ENCODE measurements at places on chromosomes 11 and 22.

GRCh38 chr11:108670451-108670850 is 5.6 kb downstream of the DDX10 start:
- no peak for DNase-seq

DNA sequence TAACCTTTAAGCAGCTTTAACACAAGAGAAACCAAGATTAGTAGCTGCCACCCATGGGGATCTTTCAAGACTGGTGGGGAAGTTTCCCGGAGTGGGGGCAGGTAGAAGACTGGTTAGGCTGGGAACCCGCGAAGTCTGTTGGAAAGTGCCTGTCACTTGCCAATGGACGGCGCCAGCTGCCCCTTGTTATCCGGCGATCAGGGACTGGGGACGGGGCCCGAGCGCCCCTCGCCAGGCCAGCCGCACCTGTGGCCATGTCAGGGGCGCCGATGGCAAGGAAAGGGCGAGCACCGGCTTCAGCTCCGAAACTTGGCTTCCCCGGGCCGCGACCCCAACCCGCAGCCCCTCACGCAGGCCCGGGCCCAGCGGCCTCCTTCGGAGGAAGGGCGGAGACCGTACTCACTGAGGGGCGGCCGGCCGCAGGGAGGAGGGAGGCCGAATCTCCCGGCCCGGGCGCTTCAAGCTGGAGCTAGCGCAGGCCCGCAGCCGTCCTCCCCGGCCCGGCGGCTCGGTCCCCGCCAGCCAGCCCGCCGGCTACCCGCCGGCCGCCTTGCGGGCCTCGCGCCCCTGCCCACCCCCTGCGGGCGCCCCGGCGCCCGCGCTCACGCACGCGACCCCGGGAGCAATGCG is 539 bp downstream of the EIF4ENIF1 start:
- DNase-seq = no peak

- no peak for DNase-seq
Observed at GRCh38 chr11:94923004-94923334, 50.4 kb downstream of the CWC15 start.

DNA sequence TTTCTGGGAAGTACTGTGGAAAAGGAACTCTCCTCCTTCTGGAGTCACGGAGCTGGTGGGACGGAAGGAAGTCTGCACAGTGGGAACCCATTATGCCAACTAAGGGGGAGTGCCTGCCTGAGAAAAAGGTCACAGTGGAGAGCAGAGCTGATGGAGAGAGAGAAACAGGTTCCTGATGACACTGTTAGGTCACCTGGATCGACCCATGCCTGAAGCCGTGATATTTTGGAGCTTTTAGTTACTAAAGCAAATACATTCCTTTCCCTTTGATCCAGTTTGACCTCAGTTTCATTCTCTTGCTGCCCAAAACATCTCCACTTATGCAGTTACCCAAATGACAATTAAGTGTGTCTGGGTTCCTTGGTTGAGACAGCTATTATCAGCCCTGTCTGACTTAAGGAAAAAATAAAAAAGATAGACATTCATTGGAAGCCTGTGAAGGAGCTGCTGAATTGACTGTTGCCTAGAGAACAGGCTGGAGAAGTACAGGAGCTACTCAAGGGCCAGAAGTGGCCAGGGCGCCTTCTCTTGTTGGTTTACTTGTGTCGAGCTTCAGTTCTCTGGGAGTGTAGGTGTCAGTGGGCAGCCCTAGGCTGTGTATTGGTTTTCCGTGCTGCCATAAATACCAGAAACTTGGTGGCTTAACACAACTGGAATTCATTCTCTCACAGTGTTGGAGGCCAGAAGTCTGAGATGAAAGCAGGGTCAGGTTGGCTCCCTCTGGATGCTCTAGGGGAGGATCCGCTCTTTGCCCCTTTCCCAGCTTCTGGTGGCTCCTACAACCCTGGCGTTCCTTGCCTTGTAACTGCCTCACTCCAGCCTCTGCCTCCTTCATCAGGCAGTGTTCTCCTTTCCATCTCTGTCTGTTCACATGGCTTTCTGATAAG is 13.6 kb downstream of the MRGPRD start:
- no peak for DNase-seq

GRCh38 chr22:37079668-37080171 is 28.2 kb downstream of the KCTD17 start:
- DNase-seq = peak; percentile 79

GRCh38 chr22:32810555-32811133 is 9.1 kb downstream of the TIMP3 start:
- DNase-seq = no peak

DNA sequence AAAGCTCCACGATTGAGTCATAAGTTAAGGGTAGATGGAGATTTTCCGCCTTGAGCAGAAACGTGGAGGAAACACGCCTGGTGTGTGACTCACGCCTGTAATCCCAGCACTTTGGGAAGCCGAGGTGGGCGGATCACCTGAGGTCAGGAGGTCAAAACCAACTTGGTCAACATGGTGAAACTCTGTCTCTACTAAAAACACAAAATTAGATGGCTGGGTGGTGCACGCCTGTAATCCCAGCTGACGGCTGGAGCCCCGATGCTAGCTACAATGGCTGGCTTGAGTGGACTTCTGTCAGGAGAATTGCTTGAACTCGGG is 17.3 kb upstream of the DGCR8 start:
- DNase-seq = no peak

- DNase-seq = no peak
Observed at GRCh38 chr11:56950510-56950909, 38.2 kb upstream of the OR5AK2 start.

DNA sequence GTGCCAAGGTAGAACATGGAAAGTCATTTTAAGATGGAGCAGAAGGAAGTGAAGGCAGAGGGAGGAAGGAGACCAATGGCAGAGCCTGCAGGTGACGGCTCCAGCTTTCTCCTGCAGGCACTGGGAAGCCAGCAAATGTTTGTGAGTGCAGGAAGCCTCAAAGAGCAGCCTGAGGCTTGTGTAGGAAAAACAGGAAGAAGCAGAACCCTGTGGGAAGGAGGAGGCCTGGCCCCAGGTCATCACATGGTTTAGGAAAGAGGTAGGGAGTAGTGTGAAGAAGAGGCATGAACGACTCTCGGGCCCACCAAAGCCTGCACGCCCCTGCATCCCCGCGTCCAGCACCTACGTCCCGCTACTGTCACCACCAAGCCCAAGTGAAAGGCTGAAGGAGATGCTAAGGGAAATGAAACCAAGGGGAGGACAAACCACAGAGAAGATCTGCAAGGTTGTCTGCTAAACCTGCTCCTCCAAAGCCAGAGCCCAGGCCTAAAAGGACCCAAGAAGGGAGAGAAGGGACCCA is 151.5 kb downstream of the CHST1 start:
- DNase-seq = no peak

- DNase-seq = no peak
Observed at GRCh38 chr11:104256525-104256924, 92.6 kb upstream of the PDGFD start.

- DNase-seq = no peak
Observed at GRCh38 chr11:62046568-62047100, 77.2 kb upstream of the INCENP start.

DNA sequence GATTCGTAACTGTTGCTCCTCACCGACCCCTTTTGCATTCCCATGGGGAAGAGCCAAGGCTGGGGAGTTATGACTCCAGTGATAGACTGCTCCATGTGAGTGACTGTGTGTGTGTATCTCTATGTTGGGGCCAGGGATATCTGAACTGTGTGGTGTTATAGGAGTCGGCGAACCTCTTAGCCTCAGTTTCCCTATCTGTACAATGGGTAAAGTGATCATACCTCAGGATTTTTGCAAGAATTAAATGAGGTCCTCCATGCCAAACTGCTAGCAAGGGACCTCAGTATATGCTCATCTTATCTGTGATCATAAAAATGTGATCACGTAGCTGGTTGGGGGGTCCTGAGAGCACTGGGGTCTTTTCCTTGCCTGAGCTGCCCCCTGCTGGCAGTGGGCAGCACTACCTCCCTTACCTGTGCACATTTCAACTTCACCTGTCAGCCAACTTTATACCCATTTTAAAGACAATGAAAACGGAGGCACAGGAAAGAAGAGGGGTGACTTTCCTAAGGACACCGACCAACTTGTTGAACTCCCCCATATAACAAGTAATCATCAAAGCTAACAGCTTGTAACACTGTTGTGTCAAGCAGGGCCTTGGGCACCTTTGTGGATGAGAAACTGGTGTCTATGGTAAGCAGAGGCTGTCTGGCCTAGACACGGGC is 1.4 kb upstream of the DPP3 start:
- DNase-seq = no peak

DNA sequence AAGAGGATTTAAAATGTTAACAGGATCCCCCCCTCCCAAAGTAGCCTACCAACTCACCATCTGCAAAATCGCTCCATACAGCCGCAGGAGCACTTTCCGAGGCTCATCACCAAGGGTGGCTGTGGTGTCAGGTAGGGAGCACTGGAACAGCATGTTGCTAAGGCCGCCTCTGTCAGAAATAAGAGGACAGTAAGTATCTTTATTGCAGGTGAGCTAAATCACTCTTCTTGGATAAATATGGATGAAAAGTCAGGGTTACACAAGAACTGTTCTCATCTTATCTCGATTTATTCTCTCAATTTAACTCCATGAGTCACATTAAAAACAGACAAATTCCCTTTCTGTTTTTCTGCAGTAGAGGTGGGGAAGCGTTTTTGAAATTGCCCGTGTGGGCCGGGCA is 24.2 kb downstream of the CHKA start:
- DNase-seq = no peak

- DNase-seq = no peak
Observed at GRCh38 chr11:8183111-8183510, 14.3 kb upstream of the RIC3 start.

GRCh38 chr22:29202212-29203192 is 3.2 kb upstream of the EMID1 start:
- DNase-seq = peak; percentile 20

DNA sequence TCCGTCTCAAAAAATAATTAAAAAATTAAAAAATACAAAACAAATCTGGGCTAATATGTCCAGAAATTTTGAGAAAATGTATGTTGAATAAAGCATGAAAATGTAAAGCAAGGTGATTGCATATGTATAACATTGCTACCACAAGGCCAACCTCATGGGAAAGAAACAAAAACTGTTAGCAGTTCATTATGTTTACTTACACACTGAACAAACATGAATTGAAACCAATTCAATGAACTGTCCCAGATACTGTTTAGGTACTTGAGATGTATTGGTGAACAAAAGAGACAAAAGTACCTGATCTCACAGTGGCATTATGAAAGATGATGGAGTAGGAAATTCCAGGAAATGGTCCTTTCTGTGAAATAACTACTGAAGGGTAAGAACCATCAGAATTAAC is 43.8 kb upstream of the IGLL5 start:
- DNase-seq = no peak

GRCh38 chr11:125903711-125904659 is at the start of gene DDX25:
TSS of gene DDX25 (plus strand) at chr11:125904508. CDS start at chr11:125904518, 10 bp downstream.
- DNase-seq = peak; percentile 18

GRCh38 chr22:19118329-19118880 is 3.8 kb downstream of the DGCR2 start:
- no peak for DNase-seq

GRCh38 chr11:127815331-127815730 is 772.0 kb downstream of the ETS1 start:
- DNase-seq = no peak

DNA sequence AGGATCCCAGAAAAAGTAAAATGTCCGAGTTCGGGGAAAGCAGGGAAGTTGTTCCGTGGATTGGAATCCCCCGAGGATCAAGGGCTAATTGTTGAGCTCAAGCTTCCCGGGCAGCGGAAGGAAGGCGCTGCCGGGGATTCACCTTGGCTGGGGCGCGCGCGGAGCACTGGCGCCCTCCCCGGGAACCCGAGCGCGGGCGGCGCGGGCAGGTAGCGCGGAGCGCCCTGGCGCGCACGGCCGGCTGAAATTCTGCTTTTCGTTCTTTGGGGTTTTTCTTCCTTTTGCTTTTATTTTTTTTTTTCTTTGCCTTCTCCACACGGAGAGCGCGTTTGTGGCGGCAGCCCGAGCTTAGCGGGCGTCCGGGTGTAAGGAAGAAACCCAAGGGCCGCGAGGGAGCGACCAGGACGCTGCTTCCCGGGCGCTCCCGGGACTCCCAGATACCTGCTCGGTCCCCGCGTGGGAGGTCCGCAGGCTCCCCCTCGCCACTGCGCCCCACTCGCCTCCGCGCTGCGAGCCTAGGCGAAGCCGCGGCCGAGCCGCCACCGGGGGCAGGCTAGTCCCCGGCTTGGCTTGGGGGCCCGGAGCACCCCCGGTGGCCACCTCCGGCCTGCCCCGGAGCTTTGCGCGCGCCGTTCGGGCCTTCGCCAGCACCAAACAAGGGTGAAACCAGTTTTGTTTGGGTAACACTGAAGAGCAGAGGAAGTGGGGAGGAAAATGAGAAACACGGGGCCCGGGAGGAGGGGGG is 4.8 kb upstream of the IGF2 start:
- DNase-seq = no peak

GRCh38 chr22:30178181-30179126 is 68.1 kb downstream of the LIF start:
- DNase-seq = peak; percentile 37

- no peak for DNase-seq
Observed at GRCh38 chr11:74550991-74551753, 41.2 kb upstream of the POLD3 start.

DNA sequence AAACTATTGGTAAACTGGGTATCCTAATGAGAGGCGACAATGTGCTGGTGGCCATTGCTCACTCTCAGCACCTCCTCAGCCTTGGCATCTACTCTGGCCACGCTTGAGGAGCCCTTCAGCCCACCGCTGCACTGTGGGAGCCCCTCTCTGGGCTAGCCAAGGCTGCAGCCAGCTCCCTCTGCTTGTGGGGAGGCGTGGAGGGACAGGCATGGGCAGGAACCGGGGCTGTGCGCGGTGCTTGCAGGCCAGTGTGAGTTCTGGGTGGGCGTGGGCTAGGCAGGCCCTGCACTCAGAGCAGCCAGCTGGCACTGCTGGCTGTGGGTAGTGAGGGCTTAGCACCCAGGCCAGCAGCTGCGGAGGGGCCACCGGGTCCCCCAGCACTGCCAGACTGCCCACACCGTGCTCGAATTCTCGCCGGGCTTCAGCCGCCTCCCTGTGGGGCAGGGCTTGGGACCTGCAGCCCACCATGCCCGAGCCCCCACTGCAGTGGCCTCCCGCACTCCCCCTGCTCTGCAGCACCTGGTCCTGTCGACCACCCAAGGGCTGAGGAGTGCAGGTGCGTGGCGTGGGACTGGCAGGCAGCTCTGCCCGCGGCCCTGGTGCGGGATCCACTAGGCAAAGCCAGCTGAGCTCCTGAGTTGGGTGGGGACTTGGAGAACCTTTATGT is 575.9 kb upstream of the ANO3 start:
- DNase-seq = no peak

Data from stimulated activated CD8-positive, alpha-beta memory T cell treated with anti-CD3 and anti-CD28 coated beads, Interleukin-7, amount 100 ng/mL, for 4 hours (primary cell).